ENCODE measurements at places on chromosomes 7 and 10.

GRCh38 chr10:35075228-35075627 is 14.9 kb downstream of the CUL2 start:
- no peak for DNase-seq

GRCh38 chr7:48587475-48587874 is 336.9 kb upstream of the CDC14C start:
- no peak for DNase-seq

DNA sequence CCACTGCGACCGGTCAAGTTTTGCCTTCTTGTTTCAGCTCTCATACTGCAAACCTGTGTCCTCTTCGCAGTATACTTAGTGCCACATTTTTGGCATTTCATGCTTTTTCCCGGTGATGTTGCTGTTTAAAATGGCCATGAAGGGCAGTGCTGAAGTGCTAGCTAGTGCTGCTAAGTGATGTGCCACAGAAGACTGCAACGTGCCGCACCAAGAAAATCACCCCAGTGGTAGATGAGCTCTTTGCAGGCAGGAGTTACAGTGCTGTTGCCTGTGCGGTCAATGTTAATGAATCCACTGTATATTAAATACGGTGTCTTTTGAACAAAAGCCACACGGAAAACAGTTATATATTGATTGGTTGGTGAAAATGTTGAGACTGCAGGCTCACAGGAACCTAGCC is 120.3 kb downstream of the ANLN start:
- DNase-seq: no peak

DNA sequence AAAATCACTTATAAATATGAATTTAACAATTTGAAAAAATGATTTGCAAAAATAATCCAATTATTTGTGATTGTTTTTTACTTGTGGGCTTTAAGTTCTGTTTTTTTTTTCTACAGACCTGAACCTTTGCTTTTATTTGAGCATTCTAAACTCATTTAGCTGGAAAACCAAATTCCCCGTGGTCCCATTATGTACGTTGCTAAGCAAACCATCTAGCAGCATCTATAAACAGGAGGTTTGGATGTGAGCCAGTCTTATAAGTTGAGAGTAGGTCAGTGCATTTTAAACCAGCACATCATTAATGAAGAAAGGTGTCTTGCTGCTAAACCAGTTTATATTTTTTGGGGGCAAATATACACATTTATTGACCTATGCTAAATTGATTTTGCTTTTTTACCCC is 77.3 kb downstream of the LRRN3 start:
- no peak for DNase-seq

GRCh38 chr7:146206270-146206669 is 89.7 kb downstream of the CNTNAP2 start:
- DNase-seq: no peak

DNA sequence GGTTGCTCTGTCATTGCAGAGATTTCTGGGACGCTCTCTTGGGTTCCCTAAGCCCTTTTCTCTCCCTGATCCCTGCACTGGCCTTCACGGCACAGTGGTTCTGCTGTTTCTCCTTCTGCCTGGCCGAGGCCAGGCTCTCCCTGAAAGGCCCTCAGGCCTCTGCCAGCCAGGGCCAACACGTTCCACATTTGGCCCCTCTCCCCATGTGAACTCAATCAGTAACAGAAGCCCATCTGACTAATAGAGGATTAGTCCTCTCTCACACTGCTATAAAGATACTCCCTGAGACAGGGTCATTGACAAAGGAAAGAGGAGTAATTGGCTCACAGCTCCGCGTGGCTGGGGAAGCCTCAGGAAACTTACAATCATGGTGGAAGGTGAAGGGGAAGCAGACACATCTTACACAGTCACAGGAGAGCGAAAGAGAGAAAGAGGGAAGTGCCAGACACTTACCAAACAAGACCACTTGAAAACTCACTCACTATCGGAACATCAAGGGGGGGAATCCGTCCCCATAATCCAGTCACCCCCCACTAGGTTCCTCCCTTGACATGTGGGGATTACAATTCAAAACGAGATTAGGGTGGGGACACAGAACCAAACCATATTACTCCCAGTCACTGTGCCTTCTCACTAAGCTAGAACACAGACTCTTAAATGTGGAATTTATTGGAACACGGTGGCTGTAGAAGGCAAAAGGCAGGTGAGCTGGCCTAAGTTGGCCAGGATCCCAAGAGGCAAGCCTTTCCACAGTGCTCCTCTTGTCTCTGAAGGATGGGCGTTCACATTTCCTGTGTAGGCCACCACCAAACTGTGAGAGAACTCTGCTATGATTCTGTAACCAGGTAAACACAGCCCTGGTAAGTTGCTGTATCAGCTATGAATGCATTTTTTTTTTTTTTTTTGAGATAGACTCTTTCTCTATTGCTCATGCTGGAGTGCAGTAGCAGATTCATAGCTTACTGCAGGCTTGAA is 8.8 kb downstream of the FZD8 start:
- no peak for DNase-seq

DNA sequence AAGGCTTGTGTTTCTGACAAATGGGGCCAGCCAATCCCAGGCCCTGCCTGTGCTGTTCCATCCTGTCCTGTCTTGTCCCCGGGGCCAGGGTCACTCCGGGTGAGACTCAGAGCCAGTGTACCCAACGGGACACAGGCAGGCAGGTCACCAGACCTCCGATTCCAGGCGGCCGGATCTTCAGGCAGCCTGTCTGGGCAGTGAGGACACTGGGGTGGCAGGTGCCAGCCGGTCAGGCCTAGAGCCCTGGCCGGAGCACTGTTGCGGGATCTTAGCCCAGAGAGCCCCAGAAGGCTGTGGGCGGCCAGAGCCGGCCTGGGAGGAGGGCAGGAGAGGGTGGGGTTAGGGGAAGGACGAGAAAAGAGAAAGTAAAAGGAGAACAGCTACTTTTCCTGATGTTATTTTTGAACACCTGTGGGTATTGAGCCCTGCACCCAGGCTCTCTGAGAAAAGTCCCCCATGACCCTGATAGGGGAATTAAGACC is 134.3 kb upstream of the TNRC18 start:
- DNase-seq: no peak
